ENCODE measurements at places on chromosomes 6 and 20.

DNA sequence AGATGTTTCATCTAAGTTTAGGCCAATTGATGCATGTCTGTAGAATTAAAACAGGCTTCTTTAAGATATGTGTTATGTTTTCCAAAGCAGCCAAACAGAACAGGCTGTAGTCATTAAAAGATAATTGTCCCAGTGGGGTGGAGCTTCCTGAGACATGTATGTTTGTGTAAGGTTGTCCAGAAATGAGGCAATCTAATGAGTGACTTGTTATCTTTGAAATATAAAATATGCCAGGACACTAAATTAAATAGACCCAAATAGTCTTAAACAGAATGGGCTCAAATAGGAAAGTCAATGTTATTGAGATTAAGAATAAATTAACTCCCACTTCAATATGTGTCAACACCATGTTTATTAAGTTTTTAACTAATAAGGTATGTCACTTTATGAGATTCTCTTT, 204.7 kb upstream of the RNF217 start:
- no peak for DNase-seq

- DNase-seq = no peak
These were observed 149.0 kb upstream of the SGK1 start for GRCh38 chr6:134466771-134467525.

DNA sequence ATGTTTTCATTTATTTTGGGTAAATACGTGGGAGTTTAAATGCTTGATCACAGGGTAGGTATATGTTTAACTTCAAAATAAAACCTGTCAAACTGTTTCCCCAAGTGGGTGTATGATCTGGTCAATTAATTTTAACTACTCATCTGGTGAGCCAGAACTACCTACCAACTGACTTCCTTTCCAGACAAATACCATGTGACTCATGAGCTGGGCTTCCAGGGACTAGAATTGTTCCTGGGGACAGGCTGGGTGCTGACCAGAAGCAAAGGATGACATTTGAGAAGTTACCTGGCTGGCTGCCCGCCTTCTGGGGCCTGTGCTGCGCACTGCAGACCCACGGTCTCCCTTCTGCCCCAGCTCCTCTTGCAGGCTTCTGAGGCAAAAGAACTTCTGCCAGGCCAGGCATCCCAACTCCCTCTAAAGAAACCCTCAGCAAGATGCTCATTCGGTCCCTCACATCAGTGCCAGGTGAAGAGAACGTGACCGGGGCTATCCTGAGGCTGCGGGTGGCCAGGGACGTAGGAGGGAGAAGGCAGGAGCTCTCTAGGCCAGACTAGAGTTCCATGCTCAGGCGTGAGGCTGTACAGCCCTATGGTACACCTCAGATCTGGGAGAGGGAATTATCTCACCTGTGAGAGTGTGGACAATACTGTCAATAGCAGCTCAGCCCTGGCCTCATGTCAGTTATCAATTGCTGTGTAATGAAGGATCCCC, 103.6 kb downstream of the JPH2 start:
- peak; percentile 38 for DNase-seq

- DNase-seq = peak; percentile 9
These were observed 149.6 kb upstream of the KCNK16 start for GRCh38 chr6:39471954-39472659.

- DNase-seq = no peak
These were observed 3.7 kb upstream of the RNASET2 start for GRCh38 chr6:166959911-166960608.

GRCh38 chr6:149043476-149044130, 273.9 kb upstream of the TAB2 start:
- DNase-seq = no peak

DNA sequence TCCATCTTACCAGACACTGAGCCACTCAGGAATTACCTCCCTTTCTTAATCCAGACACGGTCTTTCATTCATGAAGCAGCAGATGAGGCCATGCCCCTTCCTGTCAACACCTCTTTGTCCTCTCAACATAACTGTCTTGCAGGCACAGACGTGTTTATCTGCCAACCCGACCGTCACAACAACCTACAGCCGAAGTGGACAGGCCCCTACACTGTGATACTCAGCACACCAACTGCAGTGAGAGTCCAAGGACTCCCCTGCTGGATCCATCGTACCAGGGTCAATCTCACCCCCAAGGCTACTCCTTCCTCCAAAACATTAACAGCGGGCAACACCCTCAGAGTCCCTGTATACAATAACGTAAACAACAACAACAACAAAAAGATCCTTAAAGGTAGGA, 30.6 kb upstream of the ULBP3 start:
- DNase-seq = no peak

DNA sequence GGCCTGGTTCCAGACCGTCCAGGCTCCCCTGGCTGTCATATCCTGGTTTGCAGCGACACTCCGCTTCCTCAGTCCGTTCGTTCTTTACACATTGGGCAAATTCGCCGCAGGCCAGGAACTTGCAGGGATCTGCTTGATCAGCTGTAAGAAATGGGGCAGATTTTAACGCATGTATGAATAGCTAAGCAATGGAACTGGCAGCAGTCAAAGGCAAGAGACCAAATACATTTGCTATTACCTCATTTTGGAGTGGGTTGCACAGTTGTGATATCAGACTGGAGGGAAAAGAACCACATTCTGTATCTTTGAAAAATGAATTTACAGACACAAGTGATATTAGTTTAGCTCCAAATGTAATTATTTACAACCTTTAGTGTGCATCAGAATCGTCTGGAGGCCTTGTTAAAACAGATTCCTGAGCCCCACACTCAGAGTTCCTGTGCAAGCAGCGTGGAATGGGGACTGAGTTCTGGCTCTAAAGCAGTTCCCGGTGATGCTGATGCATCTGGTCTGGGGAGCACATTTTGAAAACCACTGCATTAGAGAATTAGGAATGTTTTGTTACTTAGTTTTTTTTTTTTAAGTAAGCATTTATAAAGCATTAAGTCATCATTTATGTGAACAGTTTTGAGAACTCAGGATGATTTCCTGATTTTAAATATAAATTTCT, 141.3 kb downstream of the IMPG1 start:
- DNase-seq = no peak

- DNase-seq = no peak
These were observed 66.5 kb upstream of the RNF146 start for GRCh38 chr6:127200114-127200513.

DNA sequence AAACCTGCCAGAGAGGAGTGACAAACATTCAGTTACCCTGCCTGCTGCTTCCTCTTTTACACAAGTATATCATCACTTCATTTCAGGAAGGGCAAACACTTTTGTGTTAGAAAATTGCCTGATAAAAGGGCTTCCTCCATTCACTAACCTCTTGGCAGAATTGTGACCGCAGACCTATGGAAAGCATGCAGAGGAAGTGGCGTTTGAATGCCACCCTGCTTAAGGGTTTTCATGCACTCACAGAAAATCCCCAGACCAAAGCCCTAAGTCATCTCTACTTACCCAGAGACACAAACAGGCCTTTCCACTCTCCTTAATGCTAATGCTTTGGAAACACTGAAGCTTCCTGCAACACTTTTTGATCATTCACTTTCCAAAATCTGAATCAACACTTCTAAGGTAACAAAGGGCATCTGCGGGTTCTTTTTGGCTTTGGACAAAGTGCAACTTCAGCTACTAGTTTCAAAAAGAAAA, 22.1 kb upstream of the RALGAPA2 start:
- DNase-seq = no peak

- DNase-seq = no peak
These were observed 104.5 kb upstream of the CARMIL1 start for GRCh38 chr6:25174678-25175077.

DNA sequence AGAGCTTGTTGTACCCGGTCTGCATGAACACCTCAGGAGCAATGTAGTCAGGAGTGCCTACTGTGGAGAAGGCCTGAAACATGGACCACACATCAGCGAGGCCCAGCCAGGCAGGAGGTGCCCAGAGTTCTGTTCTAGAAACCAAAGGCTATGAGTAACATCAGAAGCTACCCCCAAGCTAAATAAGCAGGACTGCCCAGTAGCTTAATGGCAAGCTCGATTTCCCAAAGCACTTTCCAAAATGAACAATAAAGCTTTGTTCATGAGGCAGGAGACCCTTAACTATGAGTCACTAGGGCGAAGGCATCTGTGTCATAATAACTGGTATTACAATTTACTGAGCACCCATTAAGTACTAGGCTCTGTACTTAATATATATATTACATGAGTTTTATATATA, 47.4 kb downstream of the STK38 start:
- no peak for DNase-seq

- DNase-seq = no peak
These were observed 150.8 kb downstream of the TMEM200A start for GRCh38 chr6:130516604-130517003.

DNA sequence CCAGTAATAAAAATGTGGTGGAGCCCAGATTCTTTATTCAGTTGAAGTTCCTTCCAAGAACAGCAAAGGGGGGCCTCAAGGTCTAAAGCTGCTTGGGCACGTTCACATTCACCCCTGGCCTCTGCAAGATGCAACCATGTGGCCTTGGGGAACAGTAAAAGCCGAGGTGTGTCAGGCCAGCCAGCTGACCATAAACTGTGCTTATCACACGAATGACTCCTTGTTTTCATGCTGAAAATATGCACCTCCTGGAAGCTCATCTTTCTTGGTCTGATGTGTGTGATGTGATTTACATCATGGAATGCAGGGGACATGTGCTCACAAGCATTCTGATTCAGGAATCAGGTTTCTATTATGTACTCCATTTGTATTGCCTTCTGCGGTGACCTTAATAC, 211.6 kb upstream of the MARCKS start:
- peak; percentile 71 for DNase-seq

DNA sequence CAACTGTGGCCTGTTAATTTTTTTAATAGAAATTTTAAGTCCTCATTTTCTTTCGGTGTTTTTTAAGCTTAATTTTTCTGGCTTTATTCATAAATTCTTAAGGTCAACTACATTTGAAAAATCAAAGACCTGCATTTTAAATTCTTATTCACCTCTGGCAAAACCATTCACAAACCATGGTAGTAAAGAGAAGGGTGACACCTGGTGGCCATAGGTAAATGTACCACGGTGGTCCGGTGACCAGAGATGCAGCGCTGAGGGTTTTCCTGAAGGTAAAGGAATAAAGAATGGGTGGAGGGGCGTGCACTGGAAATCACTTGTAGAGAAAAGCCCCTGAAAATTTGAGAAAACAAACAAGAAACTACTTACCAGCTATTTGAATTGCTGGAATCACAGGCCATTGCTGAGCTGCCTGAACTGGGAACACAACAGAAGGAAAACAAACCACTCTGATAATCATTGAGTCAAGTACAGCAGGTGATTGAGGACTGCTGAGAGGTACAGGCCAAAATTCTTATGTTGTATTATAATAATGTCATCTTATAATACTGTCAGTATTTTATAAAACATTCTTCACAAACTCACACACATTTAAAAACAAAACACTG, 10.1 kb downstream of the HFE start:
- peak; percentile 48 for DNase-seq

- DNase-seq = no peak
These were observed 7.7 kb upstream of the CDK5RAP1 start for GRCh38 chr20:33408716-33409654.

GRCh38 chr6:110708295-110708950, 106.8 kb downstream of the CDK19 start:
- DNase-seq = no peak

DNA sequence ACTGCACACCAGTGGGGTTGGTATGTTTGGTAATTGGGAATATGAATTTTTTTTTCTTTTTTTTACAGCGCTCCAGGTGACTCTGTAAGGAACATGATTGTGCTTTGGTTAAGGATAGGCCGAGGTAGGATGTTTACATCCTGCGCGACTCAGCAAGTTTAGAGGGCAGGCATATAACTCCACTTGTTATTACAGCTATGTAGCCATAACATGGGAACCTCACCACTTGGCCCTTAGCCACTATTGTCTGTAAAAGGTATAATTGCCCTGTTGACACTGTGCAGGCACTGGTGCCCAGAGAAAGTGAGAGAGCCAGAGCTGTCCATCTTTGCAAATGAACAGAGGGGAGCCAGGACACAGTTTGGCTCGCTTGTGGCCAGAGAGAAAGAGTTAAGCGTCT, 172.9 kb downstream of the MCHR2 start:
- no peak for DNase-seq
